ENCODE measurements at places on chromosomes 7 and 10. TPM values are rescaled to one million over a fixed set of nuclear protein-coding genes. Genes with fewer than 3 reads are reported as not detected.

DNA sequence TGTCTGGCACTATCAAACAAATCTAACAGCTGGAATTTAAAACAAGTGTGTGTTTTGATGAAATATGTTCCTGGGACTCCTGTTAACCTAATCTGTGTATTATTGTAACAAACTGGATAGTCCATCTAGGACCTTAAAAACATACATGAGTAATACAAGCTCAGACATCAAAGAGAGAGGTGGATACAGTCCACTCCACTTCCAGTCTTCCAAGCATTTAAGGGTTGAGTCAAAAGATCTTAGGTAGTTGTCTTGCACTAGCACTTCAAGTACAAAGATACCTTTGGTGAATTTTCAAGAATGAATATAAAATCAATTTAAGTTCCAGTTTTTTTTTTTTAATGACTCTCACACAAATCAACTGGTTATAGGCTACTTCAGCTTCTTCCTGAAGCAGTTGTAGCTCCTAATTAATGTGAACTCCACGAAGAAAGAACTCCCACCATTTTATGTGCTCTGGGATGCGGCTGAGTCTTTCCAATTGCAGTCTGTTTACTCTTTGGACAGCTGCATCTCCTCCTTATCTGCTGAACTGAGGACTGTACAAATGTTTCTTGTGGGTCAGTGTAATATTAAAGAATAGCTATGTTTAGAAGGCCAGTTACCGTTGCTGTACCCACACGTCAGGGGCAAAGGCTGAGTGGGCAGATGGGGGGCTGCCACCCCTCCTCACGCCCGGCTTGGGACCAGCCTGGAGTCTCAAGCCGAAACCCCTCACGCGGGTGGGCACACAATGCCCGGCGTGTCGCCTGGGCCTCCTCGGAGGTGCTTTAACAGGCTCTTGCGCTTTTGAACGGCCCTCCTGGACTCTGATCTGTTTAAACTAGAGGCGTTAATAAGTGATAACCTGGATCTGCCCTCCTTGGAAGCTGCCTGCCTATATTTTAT is 2.9 kb upstream of the IGF2BP3 start:
- DNase-seq = no peak

GRCh38 chr10:119025336-119025735 is 4.2 kb upstream of the NANOS1 start:
- DNase-seq = no peak

CDC14C gene
- total RNA-seq = not detected

THSD7A gene
- total RNA-seq = 0.88 TPM

DNA sequence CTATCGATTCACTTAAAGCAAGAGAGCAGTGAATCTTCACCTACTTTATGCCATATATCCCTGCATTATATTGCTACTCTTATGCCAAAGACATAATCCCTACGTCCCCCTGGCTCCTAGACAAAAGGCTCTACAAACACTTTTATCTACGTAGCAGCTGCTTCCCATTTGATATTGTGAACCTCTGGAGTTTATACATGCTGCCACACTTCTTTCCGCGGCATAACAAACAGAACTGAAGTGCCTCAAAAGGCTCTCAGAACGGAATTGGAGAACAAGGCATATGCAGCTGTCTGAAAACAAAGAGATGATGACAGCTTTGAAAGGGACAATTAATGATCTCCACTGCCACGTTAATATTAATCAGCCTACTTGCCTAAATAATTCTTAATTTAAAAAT is 985.6 kb upstream of the LRRN3 start:
- DNase-seq = no peak

- DNase-seq = no peak
Measured at GRCh38 chr10:24730811-24731210, 7.1 kb upstream of the ARHGAP21 start.

DNA sequence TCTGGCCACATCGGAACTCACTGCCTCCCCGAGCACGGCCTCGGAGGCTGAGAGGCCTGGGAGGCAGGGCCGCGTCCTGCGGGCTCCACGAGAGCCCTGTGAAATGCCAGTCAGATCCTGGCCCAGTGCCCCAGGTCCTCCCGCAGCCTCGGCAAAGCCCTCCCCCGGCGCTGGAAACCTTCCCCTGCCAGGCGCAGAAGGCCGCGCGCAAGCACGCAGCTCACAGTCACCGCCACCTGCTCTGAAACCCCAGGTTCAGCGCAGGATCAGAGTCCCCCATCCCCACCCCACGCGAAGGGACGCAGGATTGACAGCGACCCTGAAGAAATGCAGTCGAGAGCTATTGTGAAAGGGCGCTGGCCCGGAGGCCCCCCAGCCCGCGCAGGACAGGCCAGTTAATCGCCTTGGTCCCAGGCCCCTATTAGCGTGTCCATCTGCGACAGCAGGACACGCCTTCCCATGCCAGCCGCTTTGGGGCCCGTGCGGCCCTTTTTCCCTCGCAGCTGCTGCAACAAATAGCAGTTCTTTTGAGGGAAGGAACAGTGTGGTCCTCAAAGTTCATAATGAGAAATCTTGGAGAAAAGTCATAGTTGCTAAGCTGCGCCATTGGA is 13.5 kb upstream of the EGFR start:
- peak; percentile 34 for DNase-seq

GRCh38 chr7:123746055-123746454 is 2.7 kb downstream of the WASL start:
- no peak for DNase-seq

PPP1R9A gene
- 17.0 TPM for total RNA-seq

DEPP1 gene
- 1.7 TPM for total RNA-seq

PYROXD2 gene
- 5.3 TPM for total RNA-seq

DNA sequence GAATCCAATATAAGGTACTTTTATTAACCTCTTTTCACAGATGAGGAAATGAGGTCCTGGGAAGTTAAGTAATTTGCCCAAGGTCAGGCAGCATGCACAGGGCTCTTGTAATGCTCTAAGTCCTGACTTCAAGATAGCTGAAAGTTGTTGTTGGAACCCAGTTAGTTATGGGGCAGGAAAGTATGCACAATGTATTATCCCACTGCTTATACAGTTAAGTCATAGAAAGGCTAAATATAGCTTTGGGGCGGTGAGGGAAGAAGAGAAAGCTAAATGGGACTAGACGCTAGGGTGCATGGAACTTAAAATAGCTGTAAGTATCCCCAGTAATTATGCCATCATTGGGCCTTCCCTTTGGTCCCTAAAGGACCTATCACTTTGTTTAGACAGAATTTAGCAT is 9.2 kb downstream of the GLCCI1 start:
- no peak for DNase-seq

LRRD1 gene
- total RNA-seq = not detected

DNA sequence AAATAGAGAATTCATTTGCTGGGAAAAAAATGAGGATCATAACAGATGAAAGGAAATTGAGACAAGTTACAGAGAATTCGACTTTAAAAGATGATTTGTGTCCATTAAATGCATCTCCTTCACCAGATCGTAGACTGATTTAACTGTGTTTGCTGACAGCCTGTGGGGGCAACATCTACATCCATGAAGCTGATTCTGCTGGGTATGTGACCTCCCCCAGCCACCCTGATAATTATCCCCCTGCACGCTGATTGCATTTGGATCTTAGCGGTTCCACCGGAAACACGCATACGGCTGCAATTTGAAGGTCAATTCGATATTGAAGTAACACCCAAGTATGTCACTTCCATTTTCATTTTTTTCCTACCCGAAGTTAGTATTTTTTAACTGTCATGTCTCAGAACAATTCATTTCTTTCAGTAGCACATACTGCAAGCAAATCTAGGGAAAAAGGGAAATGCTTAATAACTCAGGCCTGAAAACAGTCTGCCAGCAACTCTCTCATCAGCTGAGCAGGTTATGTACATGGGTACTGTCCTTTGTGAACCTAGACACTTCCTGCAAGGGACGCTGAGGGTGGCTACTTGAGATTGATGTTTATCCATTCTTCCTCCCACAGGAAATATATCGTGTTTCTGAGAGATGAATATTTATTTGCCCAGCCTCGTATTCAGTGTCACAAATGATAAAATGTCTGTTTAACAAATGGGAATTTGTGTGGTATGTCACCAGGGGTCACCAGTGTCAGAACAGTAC is 134.9 kb downstream of the ZNF22 start:
- DNase-seq = no peak

HYAL4 gene
- not detected for total RNA-seq

GRCh38 chr7:52017802-52018679 is 701.4 kb upstream of the COBL start:
- peak; percentile 82 for DNase-seq

GRCh38 chr7:37284805-37285231 is 163.8 kb downstream of the ELMO1 start:
- DNase-seq = peak; percentile 73

Measured in H9 (cell line).